ENCODE measurements at places on chromosomes 12 and 14.

DNA sequence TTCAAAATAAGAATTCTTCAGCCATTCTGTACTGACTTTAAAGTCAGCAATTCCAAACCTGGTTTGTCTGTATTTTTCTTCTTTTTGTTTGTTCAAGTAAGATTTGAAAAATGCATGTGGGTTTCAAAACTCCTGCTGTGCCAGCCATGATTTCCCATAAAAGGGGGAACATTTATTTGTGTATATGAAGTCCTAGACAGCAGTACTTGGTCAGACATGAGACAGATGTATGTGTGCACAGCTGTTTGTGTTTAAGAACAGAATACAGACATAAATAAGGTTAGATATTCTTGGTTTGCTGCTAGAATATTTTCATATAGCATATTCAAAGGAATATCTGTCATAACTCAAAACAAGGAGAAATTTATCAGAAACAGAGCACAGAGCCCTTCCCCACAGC lies 236.0 kb downstream of the ADAMTS20 start:
- DNase-seq = no peak

GRCh38 chr12:113267621-113268020 lies 46.4 kb downstream of the TPCN1 start:
- DNase-seq = no peak

GRCh38 chr14:45810152-45810872 lies 557.3 kb upstream of the MIS18BP1 start:
- no peak for DNase-seq

DNA sequence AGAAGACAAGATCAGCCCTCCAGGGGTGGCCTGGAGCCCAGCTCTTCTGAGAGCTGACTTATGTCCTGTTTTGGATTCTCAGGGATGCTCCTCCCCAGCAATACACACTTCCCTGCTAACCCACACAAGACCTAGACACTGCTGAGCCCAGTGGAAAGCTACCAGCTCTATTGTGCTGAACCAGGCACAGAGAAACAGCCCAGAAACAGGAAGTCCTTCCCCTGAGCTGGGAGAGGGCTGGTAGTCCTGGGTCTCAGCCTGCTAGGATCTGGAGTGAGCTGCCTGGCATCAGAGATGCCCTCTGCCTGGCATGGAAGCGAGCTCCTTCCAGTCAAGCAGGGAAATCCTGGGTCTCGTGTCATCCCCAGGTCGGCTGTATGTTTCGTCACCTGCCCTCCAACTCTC lies 1.2 kb upstream of the LAG3 start:
- no peak for DNase-seq

GRCh38 chr12:8648576-8649205 lies 13.9 kb downstream of the MFAP5 start:
- DNase-seq = no peak

DNA sequence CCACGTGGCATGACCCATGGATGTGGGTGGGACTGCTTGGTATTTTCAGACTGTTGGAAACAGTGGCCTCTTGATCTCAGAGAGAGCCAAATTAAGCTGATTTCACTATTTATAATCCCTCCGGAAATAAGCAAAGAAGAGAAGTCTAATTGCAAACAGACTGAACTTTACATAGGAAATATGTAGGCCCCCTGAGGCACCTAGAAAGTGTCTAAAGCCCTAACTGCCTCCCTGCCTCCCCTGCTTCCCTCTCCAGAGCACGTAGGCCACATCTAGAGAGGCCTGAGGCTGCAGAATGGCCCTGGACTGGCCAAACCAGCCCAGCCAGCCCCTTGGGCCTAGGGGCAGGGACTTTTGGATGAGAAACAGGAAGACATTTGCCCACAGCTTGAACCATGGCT lies 123.8 kb downstream of the ZFP36L1 start:
- no peak for DNase-seq

DNA sequence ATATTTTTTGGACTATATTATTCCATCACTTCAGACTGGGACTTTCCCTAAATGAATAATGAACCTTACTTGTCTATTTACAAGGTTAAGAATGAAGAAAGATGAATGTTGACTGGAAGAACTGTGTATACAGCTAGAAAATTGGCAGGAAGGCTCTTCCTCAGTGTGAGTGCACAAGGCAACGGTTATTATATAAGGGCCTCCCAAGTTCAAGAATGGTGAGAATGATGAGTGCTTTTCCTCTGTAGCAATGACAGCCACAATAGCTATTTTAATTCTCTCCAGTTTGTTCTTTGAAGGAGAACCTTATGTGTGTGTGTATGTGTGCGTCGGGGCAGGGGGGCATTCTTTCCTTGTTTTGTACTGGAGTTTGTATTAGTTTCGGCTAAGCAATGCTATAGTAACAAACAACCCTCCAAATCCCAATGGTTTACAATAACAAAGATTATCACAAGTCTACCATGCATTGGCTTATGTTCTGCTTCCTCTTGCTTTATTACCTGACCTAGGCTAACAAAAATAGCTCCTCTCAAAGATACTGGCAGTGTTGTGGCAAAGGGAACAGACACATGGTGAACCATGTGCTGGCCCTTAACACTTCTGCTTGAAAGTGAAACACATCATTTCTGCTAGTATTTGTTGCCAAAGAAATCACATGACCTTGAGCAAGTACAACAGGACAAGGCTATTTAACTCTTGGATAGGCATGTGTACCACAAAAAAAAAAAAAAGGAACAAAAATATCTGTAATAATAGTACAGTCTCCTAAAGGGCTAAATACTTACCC lies 139.5 kb downstream of the RMST start:
- DNase-seq = no peak

- no peak for DNase-seq
Measured at GRCh38 chr14:103882503-103883262, 35.3 kb upstream of the PPP1R13B start.

GRCh38 chr14:65387628-65388027 lies 24.9 kb upstream of the FUT8 start:
- no peak for DNase-seq

DNA sequence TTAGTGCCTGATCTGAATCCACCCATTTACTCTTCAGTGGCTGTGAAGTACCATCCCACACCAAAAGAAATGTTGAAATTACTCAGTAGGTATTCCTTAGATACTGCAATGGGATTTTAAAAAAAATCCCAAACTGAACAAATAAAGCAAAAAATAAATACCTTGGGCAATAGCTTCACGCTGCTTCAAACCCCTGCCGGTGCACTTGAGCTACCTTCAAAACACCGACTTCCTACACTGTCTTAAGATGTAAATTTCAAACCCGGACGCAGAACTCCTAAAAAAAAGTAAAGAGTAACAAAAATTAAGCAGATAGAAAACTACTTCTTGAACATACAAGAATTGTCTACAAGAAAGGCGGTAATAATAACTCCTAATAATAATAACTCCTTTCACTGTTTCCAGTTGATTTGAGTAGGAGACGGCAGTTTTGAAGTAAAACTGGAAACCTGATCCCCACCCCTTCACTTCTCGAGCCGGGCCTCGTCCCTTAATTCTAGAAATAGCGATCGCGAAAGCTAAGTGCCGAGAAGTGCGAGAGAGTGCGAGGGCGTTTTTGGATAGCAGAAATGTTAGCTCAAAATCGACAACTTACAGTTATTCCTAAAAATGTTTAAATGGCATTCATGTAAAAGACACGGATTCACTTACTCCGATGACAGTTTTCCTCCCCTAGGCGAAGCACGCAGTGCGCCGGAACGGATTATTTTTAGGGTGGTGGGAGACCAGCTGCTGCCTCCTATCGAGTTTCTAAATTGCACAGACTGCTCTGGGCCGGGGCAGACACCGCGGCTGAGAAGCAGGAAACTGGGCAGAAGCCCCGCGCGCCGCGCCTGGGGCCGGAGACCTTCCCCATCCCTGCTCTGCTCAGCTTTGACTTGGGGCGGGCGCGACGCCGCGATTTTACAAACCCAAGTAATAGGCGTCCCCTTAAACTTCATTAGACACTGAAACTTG lies at the start of gene ABCC9:
Gene ABCC9 (minus strand): TSS at position 878 of the 957 bp plus-strand sequence. CDS start 4,752 bp downstream, outside the sequence.
- peak; percentile 79 for DNase-seq

GRCh38 chr12:93245543-93245942 lies 132.2 kb upstream of the NUDT4 start:
- no peak for DNase-seq

DNA sequence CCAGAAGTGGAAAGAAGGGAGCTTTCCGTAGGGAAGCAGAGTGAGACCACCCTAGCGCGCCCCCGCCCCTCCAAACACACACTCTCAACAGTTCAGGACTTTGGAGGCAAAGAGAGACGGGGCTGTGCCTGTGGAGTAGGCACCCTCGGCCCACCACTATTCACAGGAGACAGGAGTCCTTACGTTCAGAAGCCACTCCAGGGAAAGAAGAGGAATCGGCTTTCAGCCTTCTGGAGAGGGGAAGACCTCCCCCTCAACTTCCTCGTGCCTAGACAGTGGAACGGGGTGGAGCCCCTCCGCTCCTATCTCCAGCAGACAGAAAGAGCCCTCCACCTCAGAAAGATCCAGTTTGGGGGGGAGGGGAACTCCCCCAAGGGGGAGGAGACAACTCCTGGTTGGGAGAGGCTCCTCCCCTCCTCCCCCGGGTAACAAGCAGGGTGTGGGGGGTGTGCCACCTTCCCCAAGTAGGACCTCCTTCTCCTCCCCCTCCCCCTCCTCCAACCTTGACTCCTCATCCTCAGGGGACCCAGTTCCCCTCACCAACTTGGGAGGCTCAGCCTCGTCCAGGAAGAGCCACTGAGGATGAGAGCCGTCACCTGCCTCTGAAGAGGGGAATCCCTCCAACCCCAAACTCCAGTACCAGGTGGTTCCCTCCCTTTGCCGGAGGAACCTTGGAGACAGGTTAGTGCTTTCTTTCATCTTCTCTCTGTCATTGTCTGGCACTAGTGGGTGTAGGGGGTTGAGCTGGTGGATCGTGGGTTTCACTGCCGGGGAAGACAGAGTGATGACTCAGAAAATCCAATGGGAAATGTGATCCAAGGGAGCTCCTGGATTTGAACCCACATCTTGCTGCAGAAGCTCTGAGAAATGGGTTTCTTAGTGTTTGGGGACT lies 883 bp downstream of the FOXJ2 start:
- peak; percentile 79 for DNase-seq

GRCh38 chr14:68978172-68978911 lies 760 bp downstream of the ACTN1 start:
- peak; percentile 70 for DNase-seq

DNA sequence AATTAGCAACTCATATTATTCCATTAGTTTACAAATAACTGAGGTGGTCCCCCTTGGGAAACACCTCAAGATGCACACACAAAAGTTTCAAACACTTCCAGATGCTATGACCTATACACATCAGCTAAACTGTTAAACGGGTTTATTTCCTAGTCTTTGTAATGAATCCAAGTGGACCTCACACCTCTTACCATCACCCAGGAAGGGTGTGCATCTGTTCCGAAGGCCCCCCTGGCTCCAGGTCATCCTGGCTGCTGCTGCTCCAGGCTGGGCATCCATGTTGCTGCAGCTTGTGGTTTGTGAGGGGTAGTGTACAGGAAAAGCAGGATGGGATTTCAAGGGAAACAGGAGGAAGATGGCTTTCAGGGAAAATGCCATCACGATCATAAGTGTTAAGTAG lies 6.8 kb downstream of the HNRNPC start:
- DNase-seq = no peak

- no peak for DNase-seq
Measured at GRCh38 chr12:93780101-93780641, 103.0 kb downstream of the CRADD start.

GRCh38 chr12:55818886-55819285 lies 1.0 kb downstream of the ORMDL2 start:
- no peak for DNase-seq

DNA sequence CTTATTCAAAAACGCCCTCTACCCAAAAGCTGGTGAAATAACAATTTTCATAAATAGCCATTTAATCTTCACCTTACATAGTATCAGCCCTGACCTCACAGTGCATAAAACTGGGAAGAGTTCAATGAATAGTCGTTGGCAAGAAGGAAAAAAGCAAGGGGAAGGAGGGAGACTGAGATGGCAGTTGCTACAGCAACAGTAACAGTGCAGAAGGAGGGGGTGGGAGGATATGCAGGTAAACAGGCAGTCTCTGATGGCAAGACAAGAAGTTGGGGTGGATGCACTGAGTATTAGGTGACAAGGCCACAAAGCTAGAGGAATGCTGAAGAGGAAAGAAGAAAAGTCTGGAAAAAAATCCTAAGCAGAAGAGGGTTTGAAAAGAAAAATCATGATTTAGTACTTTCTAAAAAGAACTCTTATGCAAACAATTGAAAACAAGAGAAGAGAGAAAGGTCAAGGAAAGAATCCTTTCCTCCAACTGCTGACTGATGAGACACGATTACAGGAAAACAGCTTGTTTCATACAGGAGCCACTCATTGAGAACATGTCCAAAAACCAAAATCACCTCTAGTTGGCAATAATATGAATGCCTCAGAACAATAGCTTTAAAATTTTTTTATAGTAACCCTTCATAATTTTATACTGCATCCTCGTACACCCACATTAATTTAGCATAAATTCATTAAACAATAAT lies 56.0 kb downstream of the DCAF5 start:
- DNase-seq = no peak

GRCh38 chr14:96081767-96082400 lies 42.7 kb downstream of the C14orf132 start:
- no peak for DNase-seq

DNA sequence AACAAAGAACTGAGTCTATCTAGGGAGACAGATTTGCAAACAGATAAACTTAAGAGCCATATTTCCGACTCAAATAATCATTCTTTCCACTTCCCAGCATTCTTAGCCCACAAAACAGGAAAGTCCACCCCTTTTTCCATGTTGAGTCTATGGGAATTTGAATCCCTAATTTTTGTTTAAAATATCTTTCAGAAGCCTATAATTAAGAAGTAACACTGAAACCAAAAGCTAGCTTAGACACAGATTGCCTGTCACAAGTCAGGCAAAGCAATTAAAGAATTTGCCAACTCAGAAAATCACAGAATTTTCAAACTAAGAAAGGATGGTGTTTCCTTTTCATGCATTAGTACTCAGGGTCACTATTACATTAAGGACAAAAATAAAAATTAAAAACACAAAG lies 17.0 kb downstream of the ATP2B1 start:
- no peak for DNase-seq

GRCh38 chr12:25743679-25744215 lies 190.7 kb upstream of the LMNTD1 start:
- DNase-seq = no peak

DNA sequence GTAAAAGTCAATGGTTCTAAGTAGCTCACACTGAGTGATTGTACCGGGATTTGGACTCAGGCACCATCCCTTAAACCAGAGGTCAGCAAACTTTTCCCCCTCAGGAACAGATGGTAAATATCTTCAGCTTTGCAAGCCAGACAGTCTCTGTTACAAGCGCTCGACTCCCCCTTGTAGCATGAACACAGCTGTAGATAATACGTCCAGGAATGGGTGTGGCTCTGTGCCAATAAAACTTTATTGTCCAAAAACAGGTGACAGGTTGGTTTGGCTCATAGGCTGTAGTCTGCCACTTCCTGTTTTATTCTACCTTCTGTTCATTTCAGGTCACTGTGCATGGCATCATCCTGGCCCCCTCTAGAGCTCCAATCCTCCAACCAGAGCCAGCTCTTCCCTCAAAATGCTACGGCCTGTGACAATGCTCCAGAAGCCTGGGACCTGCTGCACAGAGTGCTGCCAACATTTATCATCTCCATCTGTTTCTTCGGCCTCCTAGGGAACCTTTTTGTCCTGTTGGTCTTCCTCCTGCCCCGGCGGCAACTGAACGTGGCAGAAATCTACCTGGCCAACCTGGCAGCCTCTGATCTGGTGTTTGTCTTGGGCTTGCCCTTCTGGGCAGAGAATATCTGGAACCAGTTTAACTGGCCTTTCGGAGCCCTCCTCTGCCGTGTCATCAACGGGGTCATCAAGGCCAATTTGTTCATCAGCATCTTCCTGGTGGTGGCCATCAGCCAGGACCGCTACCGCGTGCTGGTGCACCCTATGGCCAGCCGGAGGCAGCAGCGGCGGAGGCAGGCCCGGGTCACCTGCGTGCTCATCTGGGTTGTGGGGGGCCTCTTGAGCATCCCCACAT lies 7.6 kb downstream of the BDKRB1 start:
- DNase-seq = no peak

Data from heart left ventricle (tissue), 16 donors.